ENCODE measurements at places on chromosomes 11 and 22.

GRCh38 chr22:49953027-49953679 lies 7.4 kb upstream of the PIM3 start:
- no peak for DNase-seq

GRCh38 chr11:11611381-11611780 lies 10.4 kb downstream of the GALNT18 start:
- DNase-seq, result no peak

DNA sequence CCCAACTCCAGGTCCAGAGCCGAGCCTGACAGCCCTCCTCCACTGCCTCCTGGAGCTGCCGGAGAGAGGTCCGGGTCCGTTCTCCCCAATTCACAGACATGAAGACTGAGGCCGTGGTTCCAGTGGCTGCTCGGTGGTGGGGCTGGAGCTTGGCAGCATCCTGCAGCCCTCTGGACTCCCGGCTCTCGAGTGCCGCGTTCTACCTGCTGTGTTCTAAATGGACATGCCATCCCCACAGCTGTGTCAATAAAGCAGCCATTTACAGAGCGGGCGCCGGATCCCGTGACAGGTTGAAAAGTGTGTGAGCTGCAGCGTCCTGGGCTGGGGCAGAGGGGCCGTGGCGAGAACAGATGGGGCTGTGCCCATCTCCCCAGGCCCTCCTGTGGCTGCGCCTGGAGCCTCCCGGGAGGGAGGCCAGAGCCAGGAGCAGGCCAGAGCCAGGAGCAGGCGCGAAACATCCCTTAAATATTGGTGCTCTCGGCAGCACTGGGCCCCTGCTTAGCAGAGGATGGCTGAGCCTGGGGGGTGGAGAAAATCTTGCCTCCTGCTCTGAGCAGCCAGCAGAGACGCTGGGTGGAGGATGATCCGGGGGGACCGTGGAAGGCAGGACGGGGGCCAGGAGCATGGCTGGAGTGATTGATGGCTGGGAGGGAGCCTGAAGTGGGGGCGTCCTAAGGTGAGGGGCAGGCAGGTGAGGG lies 46.2 kb downstream of the FLRT1 start:
- DNase-seq, result no peak

GRCh38 chr22:36355362-36355761 lies 32.4 kb downstream of the MYH9 start:
- no peak for DNase-seq

DNA sequence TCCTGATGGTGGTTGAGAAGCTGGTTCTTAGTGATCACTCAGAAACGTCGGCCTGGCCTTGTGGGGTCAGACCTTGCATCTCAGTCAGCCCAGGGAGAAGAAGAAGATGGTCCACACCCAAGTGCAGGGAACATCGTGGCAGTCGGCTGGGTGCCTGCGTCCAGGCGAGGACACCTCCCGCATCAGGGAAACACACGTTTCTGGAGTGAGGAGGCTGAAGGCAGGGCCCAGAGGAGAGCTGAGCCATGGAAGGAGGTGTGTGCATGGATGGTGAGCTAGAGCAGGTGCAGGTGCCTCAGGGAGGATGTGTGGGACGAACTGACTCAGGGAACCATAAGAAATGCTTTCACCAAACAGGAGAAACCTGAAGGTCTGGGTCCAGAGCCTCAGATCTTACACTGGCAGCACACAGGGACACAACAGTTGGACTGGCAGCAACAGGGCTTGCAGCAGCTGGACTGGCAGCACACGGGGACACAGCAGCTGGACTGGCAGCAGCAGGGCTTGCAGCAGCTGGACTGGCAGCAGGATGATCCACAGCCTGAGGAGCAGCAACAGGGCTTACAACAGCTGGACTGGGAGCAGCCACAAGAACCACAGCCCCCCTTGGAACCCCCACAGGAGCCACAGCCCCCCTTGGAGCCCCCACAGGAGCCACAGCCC lies 632 bp downstream of the KRTAP5-2 start:
- DNase-seq, result no peak

DNA sequence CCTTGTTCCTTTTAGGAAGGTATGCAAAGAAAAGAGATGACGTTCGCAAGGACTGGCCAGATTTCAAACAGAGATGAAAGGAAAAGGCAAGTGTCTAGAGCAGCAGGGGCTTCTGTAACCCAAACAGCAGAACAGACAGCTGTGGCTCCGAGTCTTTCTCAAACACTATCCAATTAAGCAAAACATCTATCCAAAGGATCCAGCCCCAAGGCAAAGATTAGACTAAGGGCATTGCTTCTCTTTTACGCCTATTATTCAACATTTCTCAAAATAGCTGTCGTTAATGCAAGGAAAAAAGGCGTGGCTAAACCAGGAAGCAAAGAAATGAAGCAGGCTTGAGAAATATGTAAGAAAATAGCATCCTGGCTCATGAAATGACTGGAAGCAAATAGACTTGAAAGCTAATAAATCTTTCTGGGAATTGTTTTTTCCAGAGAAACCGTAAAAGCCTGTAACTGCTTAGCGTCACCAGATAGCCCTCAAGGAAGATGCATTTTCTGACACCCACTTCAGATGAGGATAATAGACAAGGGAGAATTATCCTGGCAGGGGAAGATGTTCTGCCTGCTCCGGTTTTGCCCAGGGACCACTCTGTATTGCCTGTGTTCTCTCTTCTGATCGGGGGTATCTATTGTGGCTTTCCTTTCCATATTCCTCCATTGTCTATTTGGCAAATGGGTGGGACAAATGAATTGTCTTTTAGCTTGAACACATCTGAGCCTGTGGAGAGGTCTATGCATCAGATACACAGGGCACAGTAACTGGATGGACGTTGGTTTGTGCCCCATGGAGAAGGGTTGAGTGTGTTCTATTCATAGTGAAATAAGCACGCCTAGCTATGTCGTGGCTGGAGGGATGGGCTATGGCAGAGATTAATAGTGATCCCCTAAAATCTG lies 20.2 kb downstream of the C11orf96 start:
- DNase-seq, result no peak

- no peak for DNase-seq
Observed at GRCh38 chr22:41330169-41330568, 28.8 kb downstream of the ZC3H7B start.

- DNase-seq, result no peak
Observed at GRCh38 chr11:8207080-8208000, 38.5 kb upstream of the RIC3 start.

DNA sequence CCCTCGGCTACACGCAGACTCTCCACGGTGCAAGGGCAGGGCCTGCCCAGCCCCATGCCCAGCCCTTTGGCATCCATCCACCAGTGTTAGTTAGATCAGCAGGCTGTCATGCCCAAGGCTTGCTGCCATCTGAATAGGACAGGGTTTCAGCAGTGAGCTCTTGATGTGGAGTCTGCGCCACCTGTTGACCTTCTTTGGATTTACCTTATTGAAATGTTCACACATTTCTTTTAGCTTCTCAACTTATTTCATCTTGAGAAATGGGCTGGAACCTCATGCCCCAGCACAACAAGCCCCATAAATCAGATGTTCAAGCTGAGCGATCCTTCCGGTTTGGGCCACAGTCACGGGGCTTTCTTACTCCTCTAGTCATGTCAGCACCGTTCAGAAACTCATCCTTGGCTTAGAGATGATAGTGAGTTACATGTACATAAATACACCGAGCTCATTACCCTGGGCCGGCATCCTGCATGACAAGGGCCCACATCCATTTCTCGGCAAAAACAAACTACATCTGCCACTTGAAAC lies 61.7 kb downstream of the PARVB start:
- peak; percentile 9 for DNase-seq

DNA sequence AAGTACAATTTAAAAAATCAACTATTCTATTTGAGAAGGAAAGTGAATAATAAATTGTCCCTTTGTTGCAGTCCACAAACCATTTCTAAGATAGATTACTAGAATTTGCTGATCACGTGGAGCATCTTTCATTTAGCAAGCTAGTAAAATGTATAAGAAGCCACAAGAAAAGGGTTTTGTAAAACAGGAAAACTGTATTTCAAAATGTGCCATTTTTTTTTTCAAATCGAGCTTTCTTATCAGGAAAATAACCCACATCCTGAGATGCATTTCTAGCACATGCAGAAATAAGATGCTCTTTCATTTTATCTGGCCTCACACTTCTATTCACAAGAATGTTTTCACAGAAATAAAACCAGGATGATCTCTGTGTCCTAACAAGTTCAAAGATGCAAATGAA lies 3.2 kb upstream of the PATE3 start:
- DNase-seq, result no peak

- no peak for DNase-seq
Observed at GRCh38 chr11:56716379-56716854, 17.5 kb downstream of the OR9G1 start.

GRCh38 chr11:42925916-42926315 lies 385.9 kb upstream of the API5 start:
- DNase-seq, result no peak

- no peak for DNase-seq
Observed at GRCh38 chr11:124895471-124895971, 2.1 kb downstream of the ROBO4 start.

- no peak for DNase-seq
Observed at GRCh38 chr22:47341464-47341863, 579.0 kb downstream of the TBC1D22A start.

DNA sequence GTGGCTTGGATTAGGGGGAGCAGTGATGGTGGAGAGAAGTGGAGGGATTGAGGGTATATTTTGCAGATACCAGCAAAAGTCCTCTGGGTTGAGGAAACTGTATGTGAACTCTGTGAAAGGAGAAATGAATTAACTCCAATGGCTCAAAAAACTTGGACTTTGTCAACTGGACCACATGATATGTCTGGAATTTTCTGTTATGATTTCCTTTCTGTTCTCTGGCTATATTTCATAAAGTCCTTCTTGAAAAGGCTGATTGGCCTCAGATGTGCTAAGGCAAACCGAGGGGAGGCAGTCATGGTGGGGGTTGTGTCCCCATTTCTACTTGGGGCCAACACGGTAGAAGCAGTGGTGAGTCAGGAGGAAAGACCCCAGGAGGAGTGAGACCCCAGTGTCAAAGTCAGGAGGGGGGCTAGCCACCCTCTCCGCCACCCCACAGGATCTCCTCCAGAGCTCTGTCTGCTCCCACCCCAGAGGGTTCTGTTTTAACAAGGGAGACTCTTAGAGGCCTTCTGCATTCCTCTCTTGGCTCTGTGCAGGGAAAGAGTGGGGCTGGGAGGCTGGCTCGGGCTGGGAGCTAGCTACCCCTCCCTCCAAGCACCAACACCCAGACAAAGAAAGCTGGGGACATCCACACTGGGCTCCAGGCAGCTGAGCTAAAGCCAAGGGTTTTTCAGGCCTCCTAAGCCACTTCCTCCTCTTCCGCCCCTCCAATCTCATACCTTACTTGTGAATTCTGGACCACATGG lies 13.8 kb downstream of the CHRDL2 start:
- no peak for DNase-seq

- no peak for DNase-seq
Observed at GRCh38 chr11:106553304-106553703, 465.0 kb downstream of the GUCY1A2 start.

DNA sequence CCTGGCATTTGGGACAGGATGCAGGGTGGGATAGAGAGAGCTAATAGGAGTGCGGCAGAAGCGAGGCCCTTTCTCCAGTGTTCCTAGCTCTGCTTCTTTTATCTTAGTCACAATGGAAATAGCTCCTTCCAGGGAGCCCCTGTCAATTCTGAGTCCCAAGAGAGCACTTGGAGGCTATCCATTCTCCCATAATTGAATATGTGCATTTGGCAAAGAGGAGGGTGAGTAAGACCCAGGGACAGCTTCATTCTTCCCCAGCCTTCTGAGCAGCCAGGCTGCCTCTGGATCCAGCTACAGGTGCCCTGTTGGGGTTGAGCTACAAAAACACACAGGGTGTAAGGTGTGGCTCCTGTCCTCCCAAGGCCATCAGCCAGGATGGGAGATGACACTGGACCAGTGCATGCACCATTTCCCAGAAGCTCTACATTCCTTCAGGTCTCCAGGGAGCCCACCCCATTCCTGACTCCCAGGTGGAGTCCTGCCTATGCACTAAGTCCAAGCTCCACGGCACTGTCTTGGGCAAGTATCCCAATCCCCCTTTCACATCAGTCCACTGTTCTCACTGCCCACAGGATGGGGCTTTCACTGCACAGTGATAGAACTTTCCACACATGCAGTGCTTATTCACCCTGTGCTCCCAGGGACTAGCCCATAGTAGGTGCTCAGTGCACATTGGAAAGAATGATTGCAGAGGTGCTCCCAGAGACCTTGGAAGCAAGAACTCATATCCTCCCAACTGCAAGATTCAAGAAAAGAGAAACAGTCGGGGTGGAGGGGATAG lies 6.2 kb downstream of the MS4A10 start:
- DNase-seq, result no peak

- DNase-seq, result peak; percentile 22
Observed at GRCh38 chr11:47270331-47271271, 668 bp downstream of the MADD start.

DNA sequence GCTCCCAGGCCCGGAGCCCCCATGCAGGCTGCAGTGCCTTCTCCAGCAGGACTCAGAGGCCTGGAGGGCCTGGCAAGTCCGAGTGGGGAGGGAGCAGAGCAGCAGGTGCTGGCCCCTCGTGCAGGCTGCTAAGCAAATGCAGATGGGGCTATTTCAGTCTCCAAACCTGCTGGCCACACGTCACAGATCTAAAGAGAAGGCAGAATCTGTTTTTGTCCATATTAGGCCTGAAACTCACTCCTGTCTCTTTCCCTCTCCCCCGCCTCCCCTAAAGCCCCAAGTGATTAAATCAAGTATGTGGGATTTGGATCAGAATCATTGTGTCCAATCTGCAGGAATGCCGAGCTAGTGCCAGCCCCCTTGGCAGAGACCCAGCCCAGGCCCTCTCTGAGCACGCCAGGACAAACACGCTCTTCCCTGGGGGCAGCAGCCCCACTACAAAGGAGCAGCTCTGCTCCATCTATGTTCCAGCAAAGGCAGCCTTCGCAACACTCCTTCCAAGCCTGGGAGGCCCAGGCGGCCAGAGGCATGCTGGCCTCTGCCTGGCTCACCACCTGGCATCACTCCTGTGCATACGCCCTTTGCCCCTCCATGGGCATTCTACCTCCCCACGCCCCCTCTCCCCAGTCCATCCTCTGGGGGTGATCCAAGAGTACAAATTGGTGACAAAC lies 26.5 kb downstream of the RPL27A start:
- no peak for DNase-seq

GRCh38 chr11:108027057-108027456 lies 18.4 kb downstream of the CUL5 start:
- no peak for DNase-seq

- DNase-seq, result peak; percentile 79
Observed at GRCh38 chr11:116312570-116313391, 460.0 kb downstream of the BUD13 start.

All from NCI-H226 (cell line).